ENCODE measurements at places on chromosomes 6 and 20.

DNA sequence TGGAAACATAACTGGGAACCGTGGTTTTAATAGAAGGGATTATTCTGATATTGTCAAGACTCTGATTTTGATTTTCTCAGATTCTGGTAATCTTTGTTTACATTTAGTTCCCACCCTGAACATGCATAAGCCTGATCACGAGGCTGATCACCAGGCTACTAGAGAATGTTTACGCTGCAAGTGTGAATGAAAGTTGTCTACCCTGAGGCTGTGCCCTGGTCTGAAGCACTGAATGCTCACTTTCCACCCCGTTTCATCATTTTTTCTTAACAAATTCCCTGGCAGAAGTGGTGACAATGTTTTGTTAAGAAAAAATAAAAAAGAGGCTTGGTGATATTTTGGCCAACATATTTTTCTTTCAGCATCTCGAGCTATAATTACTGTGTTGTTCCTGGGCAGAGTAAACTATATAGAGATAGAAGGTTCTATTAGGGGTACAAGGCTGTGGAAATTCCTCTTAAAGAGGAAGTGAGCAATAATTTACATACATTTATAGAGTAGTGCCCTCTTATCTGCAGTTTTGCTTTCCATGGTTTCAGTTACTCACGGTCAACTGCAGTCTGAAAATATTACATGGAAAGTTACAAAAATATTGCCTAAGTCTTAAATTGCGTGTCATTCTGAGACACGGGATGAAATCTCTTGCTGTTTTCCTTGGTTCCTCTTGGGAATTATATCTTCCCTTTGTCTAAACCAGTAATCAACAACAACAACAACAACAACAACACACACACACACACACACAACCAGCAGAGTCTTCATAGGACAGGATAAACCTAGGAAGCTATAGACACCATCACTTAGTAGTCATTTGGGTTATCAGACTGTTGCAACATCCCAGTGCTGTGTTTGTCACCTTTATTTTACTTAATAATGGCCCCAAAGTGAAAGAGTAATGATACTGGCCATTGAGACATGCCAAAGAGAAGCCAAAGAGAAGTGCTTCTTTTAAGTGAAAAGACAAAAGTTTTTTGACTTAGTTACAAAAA lies 566.6 kb upstream of the CITED2 start:
- H3K27ac ChIP-seq, result no peak overlapping the region
- H3K4me1 ChIP-seq, result no peaks in the 10 kb centered on the region

GRCh38 chr6:166437661-166438060 lies 54.9 kb upstream of the MPC1 start:
- no peaks in the 10 kb centered on the region for H3K27me3 ChIP-seq

GRCh38 chr6:4091941-4092340 lies 13.0 kb upstream of the FAM217A start:
- no peak overlapping the region for H3K27ac ChIP-seq
- no peak for DNase-seq
- H3K4me1 ChIP-seq, result no peaks in the 10 kb centered on the region
- no peaks in the 10 kb centered on the region for H3K36me3 ChIP-seq

GRCh38 chr20:54397292-54398140 lies 77.9 kb upstream of the DOK5 start:
- no peaks in the 10 kb centered on the region for H3K36me3 ChIP-seq
- no peaks in the 10 kb centered on the region for H3K27me3 ChIP-seq
- H3K27ac ChIP-seq, result no peak overlapping the region
- no peaks in the 10 kb centered on the region for H3K4me1 ChIP-seq
- no peak overlapping the region for H3K4me3 ChIP-seq

- no peak overlapping the region for H3K27ac ChIP-seq
- H3K36me3 ChIP-seq, result no peaks in the 10 kb centered on the region
- no peak for DNase-seq
- no peaks in the 10 kb centered on the region for H3K27me3 ChIP-seq
- H3K4me3 ChIP-seq, result no peak overlapping the region
- H3K4me1 ChIP-seq, result no peaks in the 10 kb centered on the region
Measured at GRCh38 chr6:47235421-47235820, 74.3 kb downstream of the TNFRSF21 start.

- no peak for DNase-seq
- peaks cover 17% of the 10 kb centered on the region for H3K4me1 ChIP-seq
- peak overlapping the region; percentile 66 for H3K27ac ChIP-seq
- H3K27me3 ChIP-seq, result no peaks in the 10 kb centered on the region
- H3K4me3 ChIP-seq, result peak overlapping the region; percentile 16
Measured at GRCh38 chr6:161076181-161076677, 84.7 kb downstream of the MAP3K4 start.

DNA sequence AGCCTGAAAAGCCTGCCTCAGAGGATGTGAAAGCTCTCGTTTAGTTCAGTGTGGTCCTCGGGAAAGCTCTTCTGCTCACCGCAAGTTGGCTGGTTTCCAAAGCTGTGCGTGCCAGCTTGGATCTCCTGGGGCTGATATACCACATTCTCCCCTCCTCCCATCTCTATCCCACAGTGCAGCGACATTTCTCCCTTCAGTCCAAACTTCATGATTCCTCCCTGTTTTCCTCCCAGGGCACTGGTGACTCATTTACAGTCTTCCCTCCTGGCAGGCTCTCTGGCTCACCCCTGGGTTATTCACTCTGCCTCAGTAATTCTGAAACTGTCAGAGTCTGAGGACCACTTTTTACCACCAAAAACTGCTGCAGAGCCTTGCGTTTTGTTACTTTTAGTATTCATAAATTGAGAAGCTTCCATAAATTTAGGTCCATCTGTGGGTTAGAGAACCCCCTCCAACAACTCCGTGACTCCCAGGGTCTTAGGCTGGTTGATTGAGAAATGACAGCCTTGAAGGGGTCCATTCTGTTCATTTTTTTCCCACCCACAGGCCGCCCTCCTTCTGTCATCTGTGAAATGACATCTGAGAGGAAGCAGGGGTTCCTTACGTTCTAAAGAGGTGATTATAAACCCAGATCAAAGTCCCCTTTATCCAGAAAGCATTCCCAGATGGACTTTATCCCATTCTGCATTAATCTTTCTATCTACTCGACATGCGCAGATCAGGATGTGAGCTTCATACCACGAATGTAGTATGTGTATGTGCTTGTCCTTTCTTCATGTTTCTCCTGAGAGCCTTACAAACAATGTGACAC lies 6.1 kb downstream of the TRIM10 start:
- H3K27ac ChIP-seq, result no peak overlapping the region
- no peaks in the 10 kb centered on the region for H3K4me1 ChIP-seq
- no peak overlapping the region for H3K4me3 ChIP-seq
- H3K36me3 ChIP-seq, result no peaks in the 10 kb centered on the region

DNA sequence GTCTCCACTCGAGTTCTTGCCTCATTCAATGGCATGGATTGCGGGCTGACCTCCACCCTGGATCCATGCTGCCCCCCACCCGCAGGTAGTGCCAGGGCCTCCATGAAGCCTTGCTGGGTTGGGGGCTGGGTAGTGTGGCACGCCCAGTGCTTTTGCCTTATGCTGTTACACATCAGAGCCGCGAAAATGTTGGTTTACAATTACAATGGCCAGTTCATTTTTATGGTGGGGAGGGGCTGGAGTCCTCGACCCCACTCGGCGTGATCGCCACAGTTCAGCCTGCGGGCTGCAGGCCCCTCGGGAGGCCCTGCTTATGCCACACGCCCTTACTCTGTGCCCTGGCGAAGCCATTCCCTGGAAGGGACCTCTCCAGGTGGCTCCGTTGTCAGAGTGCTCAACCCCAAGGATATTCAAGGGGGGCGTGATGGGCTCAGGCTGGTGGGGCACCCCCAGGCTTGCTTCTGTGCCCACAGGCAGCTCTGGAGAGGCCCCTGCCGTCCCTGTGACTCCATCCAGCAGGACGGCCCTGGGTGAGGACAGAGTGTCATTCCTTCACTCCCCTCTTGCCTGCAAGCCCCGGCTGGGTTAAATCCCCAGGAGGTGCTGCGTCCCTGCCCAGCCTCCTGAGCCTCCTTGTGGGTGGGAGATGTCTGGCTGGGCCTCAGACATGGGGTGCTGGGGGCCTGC lies 14.8 kb downstream of the ITPA start:
- no peak for DNase-seq
- peaks cover 12% of the 10 kb centered on the region for H3K4me1 ChIP-seq
- no peak overlapping the region for H3K27ac ChIP-seq
- no peaks in the 10 kb centered on the region for H3K27me3 ChIP-seq

DNA sequence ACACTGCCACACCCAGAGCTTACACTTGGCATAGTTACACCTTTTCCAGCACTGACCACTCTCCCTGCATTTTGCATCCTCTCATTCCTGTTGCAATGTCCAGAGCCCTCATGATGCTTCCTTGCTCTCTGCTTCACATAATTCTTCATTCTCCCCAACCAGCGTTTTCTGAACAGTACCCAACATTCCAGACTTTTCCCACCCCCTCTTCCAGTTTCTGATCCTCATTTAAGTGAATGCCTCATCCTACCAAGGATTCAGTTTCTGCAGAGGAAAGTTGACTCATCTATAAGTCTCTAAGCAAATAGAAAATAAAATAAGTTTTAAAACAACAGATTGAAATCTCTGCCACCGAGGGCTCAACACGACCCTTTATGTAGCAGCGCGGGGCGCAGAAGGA lies 321.3 kb upstream of the TCF21 start:
- no peak overlapping the region for H3K27ac ChIP-seq
- H3K4me1 ChIP-seq, result no peaks in the 10 kb centered on the region
- peaks cover 2% of the 10 kb centered on the region for H3K27me3 ChIP-seq
- H3K4me3 ChIP-seq, result no peak overlapping the region
- no peak for DNase-seq

DNA sequence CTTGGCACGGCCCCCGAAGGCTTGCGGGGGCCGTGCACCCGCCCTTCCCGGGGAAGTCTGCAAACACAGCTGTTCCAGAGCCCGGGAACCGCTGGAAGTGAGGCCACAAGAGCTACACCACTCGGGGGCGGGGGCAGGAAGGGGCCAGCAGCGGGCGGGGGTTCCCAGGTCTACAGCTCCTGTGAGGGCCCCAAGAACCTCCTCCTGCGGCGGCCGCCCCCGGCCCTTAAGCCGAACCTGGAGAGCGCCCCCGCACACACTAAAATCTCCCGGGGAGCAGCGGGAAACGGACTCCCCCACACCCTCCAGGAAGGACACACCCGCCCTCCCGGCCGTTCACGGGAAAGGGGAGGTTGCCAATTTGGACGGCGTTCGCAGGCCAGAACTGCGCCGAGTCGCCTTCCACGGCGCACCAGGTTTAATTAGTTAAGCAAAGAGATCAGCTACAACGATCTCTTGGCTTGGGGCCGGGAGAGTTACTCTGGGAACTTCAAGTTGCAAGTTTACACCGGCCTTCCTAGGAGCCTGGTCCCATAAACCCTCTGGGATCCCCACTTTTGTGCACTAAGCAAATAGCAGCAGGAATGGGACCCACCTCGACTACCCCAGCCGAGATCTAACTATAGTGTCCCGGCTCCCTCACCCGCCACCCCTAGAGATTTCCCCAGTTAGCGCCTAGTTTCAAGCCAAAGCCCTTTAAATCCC lies 1.7 kb downstream of the JAG1 start:
- H3K4me3 ChIP-seq, result no peak overlapping the region

GRCh38 chr6:141265756-141266623 lies 866.7 kb upstream of the GJE1 start:
- H3K4me1 ChIP-seq, result no peaks in the 10 kb centered on the region
- no peaks in the 10 kb centered on the region for H3K27me3 ChIP-seq
- H3K36me3 ChIP-seq, result no peaks in the 10 kb centered on the region
- peak overlapping the region; percentile 38 for H3K4me3 ChIP-seq
- no peak for DNase-seq

GRCh38 chr6:33967265-33967767 lies 163.5 kb upstream of the MLN start:
- no peak overlapping the region for H3K4me3 ChIP-seq
- no peak for DNase-seq
- no peaks in the 10 kb centered on the region for H3K4me1 ChIP-seq
- H3K27me3 ChIP-seq, result peaks cover 13% of the 10 kb centered on the region
- H3K27ac ChIP-seq, result no peak overlapping the region

- no peak within 1 kb of the TSS for H3K27ac ChIP-seq
- H3K36me3 ChIP-seq, result no peaks in the 10 kb centered on the region
Measured at GRCh38 chr6:146028851-146029572, at the start of gene GRM1. GRM1 (plus strand) TSS chr6:146029062; CDS start chr6:146029518, 456 bp downstream.

GRCh38 chr20:47172579-47172978 lies 183.9 kb downstream of the ZMYND8 start:
- no peak overlapping the region for H3K27ac ChIP-seq
- DNase-seq, result no peak
- no peaks in the 10 kb centered on the region for H3K27me3 ChIP-seq

GRCh38 chr6:109239651-109240321 lies 142.5 kb downstream of the CD164 start:
- no peaks in the 10 kb centered on the region for H3K4me1 ChIP-seq
- no peaks in the 10 kb centered on the region for H3K36me3 ChIP-seq
- H3K27me3 ChIP-seq, result no peaks in the 10 kb centered on the region
- H3K4me3 ChIP-seq, result no peak overlapping the region
- H3K27ac ChIP-seq, result no peak overlapping the region

DNA sequence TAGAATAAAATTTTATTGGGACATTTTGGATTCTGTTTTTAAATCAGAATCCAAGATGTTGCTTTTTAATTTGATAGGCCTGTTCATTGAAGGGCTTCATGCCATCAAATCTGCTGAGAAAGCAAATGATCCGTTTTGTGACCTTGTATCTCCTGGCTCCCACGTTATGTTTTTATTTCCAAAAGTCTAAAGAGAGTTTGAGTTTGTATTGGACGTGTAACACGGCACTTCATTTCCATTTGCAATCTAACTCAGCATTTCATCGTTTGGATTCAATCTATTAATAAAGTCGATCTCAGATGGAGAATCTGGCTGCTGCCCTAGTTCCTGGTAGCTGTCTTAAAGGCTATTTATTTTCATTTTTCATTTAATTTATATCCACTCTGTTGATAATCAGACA lies 17.0 kb downstream of the KIF25 start:
- DNase-seq, result no peak
- H3K27ac ChIP-seq, result no peak overlapping the region
- H3K36me3 ChIP-seq, result no peaks in the 10 kb centered on the region

DNA sequence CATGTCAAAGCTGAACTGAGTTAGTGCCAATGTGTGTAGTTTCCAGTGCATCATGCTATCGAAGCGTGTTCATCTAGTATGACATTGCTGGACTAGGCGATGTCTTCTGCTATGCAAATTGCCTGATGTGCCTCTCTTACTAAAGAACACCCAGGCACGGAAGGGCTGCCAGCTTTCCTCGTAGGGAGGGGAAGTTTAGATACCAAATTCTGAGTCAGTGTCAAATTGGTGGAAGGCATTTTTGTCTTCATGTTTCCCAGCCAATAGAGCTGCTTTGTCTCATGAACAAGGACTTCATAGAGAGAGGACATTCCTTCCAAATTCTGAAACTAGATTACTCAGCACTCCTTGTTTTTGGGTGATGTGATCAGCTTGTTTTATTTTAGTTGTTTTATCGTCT lies 320.1 kb downstream of the BTBD3 start:
- no peak overlapping the region for H3K27ac ChIP-seq
- H3K4me3 ChIP-seq, result no peak overlapping the region
- H3K36me3 ChIP-seq, result no peaks in the 10 kb centered on the region
- H3K4me1 ChIP-seq, result no peaks in the 10 kb centered on the region
